ENCODE measurements at places on chromosomes 6 and 20.

GRCh38 chr6:37630281-37630799 is 67.3 kb downstream of the MDGA1 start:
- DNase-seq: no peak

DNA sequence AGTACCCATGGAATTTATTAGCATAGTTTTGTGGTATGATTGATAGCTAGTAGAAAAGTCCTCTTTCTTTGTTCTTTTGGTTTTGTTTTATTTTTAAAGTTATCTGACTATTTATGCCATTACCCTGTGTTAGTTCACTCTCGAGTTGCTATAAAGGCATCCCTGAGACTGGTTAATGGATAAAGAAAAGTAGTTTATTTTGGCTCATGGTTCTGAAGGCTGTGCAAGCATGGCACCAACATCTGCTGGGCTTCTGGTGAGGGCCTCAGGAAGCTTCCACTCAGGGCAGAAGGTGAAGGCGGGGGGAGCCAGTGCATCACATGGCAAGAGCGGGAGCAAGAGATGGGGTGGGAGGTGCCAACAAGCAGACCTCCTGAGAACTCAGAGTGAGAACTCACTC is 166.5 kb downstream of the MTHFD1L start:
- no peak for DNase-seq

DNA sequence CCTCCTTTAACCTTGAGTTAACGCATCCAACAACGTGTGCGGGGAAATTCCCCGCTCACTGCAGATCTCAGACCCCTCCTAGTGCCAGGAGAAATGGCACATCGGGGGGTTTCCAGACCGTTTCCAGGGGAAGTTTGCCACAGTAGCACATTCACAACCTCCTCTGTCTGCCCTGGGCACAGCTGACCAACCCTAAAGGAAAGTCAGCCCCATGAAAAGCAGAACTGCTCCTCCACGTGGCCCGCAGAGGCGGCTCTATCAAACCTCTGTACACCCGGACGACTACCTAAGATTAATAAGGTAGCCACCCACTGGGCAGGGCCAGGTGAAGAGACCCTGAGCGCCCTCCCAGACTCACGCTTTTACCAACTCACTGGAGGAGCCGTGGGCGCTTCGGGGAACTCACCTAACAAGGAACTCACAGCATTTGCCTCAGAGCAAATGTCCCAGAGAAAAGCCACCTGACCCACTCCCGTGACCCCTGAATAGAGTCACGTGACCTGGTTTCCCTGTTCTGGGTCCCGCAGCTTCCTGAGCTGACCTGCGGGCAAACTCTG is 93.1 kb downstream of the PRND start:
- DNase-seq: no peak

DNA sequence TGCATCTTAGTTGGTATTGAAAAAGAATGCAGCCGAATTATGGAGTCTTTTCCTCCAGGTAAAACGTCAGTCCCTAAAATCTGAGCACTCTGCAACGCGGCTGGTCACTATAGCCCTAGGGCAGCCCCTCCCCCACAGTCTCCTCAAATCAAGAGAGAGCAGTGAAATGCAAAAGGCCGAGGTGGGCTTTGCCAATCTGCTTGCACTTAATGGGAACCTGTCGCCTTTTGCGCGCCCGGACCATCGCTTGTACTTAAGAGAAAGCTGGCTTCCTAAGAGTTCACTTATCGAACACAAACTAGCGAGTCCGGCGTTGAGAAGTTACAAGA is 447 bp downstream of the MCM3 start:
- peak; percentile 63 for DNase-seq

GRCh38 chr6:159234102-159234553 is 64.9 kb downstream of the FNDC1 start:
- no peak for DNase-seq

DNA sequence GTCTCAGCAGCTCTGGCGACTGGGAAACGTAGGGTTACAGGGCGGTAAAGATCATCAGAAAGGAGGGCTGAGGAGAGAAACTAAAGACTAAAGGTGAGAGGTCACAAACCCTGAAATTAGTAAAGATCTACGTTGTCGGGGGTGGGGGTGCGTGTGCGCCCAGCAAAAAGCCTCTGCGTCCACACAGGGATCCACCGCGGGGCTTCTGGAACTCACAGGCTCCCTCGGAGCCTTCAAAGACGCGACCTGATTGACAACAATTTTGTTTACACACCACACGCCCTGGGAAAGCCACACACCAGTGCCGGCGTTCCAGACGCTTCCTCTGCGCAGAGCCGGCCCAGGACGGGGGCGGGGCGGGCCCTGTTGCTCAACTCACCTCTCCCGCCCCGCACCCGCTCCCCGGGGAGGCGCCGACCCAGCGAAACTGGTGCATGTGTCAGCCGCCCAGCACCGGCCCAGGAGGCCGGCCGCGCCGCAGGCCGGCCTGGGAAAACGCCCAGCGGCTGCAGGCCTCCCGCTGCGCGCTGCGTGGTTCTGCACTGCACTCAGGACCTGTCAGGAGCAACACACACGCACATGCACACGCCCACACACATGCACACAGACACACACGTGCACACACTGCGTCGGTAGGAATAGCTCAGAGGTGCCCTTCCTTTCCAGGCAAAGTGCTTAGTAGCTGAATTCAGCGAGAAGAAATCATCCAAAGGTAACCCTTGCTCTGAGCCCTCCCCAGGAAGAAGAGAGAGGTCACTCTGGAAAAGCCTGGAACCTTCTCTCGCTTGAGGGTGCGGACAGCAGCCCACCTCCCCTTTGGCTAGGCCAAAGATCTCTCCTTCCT is 57.2 kb upstream of the ARID1B start:
- DNase-seq: no peak

DNA sequence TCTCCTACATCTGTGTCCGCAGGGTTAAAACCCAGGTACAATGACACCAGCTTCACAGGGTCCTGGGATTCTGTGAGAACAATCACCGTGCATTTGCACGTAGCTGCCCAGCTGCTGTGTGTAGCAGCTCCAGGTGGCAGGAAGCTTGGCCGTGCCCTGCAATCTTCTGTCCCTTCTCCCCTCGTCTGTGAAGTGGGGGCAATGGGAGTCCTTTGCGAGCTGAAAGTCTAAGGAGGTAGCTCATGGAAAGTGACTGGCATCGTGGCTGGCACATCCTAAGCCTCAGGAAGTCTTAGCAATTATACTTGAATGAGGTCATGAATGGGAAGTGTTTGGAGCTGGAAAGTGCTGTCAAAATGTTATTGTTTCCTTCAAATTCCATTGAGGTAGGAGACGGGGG is 137.1 kb downstream of the SMOC2 start:
- no peak for DNase-seq

- no peak for DNase-seq
Measured at GRCh38 chr20:60214901-60215815, 256.9 kb downstream of the CDH26 start.

DNA sequence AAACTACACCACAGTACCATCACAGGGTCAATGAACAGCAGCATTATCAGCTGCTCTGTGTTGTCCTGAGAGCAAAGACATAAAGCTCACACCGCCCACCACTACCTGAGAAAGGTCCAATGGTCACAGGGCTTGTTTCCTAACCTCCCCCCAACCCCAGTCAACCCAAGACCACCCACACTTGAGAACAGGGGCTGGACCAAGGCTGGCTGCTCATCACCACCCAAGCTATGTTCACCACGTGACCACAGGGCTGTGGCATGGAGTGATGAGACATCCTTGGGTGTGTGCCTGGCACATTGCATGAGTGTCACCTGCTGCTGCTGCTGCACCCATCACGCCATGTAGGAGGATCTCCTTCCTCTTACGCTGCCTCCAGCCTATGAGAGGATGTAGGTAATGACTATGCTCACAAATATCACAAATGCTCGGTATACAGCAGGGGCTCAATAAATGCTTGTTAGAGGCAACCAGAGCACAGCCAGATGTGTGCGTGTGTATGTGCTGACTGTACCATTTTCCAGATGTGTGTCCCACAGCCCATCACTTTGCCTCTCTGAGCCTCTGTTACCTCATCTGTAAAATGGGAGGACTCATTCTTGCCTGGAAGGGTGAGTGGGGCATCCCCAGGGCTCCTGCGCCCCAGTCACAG is 23.3 kb upstream of the SIRPA start:
- DNase-seq: no peak

GRCh38 chr6:43950051-43950605 is 177.1 kb downstream of the MRPL14 start:
- no peak for DNase-seq

DNA sequence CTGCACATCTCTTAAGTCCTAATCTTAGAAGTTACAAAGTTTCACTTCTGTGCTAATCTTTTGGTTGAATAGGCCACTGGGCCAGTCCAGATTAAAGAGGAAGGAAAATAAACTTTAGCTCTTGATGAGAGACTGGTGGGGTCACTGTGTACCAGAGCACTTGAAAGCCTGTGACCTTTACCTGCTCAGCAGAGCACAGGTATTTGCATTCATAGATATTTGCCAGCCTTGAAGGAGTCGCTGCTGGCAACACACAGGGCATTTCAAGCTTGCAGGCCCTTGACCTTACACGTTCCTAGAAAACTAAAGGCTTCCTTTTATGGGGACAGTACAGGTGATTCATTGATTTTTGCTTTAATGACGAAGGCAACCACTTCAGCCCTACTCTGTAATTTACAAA is 108.4 kb upstream of the SLC22A23 start:
- DNase-seq: no peak

DNA sequence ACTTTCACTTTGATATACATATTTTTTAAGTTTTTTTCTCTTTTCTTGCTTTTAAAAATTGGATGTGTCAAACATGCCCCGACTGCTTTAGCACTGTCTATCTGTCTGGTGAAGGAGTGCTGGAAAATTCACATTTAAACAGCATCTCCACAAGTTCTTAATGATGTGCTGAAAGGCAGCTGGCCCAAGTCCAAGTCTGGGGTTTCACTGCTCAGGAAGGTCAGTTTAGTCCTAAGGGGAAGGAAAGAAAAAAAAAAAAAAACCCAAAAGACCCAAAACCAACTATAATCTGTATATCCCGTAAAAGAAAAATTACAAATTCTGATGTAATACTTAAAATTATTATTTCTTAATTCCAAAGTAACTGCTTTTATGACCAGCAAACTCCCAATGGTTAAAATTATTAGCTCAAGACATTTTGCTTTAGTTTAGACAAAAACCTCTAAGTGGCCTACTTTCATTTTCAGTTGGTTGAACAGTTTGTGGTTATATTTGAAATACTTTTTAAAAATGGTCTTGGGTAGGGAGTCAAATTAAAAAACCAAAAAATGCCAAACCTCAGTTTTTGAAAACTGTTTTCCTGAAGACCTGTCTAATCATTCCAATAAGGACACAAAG is 79.5 kb upstream of the PREP start:
- peak; percentile 8 for DNase-seq

- no peak for DNase-seq
Measured at GRCh38 chr6:46104209-46104608, 25.6 kb upstream of the ENPP4 start.

DNA sequence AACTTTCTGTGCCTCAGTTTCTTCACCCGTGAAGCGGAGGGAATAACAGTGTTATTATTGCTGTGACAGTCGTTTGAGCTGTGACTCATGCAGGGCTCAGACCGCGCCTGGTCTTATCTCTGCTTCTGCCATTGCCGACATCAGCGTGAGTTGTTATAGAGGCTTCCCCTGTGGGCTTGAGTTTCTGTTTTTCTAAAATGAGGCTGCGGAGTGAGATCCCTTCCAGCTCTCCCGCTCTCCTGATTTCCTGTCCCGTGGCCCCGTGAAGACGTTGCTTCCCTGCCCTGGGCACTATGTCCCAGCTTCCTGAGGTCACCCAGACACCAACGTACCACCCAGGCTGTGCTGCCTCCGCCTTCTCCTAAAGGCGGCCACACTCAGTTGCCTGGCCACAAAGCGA is 278.5 kb downstream of the BMP7 start:
- no peak for DNase-seq
